Stimulated activated CD8-positive, alpha-beta memory T cell treated with anti-CD3 and anti-CD28 coated beads, Interleukin-2, amount 100 ng/mL, for 1 hour (primary cell): ENCODE measurements at places on chromosomes 5 and 9.

DNA sequence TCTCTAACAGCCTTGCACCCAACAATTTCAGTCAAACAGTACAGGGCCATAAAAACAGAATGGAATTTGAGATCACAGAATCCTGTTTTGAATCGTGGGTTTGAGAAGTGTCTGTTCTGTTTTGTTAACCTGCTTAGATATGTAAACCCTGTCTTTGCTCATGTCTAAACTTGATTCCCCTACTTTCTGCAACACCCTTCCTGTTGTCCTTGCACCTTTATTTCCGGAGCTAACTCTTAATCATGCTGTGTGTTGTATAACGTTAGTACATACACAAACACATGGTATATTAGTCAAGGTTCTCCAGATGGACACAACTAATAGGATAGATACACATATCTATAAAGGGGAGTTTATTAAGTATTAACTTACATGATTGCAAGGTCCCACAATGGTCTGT, 2229.2 kb upstream of the C9orf72 start:
- DNase-seq = no peak

- no peak for DNase-seq
Observed at GRCh38 chr5:68332556-68332955, 117.0 kb downstream of the PIK3R1 start.

GRCh38 chr5:886716-887325, 5.8 kb downstream of the BRD9 start:
- no peak for DNase-seq

GRCh38 chr9:114286146-114286679, 36.7 kb upstream of the ORM1 start:
- DNase-seq = no peak

GRCh38 chr5:148776261-148776660, 50.1 kb upstream of the ADRB2 start:
- no peak for DNase-seq

DNA sequence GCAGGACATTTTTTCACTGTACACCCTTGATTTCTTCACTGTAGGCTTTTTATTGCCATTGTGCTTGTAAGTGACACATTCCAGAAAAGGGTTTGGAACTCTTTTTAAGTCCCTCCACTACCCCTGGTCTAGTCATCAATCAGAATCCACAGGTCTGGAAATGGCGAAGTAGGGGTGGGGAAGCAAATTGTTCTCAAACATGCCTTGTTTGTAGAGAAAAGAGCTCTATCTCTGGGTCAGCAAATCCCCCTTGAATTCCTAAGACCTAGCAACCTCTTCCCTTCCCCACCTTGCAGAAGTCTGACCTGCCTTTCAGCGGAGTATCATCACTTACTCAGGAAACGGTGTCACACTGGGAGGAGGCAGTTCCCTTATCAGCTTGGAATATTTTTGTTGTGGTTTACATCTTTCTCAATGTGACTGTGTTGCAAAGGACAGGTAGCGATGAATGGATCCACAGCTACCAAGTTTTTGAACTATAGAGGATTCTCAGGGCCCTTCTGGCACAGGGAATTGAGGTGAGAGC, 3.2 kb downstream of the SH3RF2 start:
- no peak for DNase-seq

DNA sequence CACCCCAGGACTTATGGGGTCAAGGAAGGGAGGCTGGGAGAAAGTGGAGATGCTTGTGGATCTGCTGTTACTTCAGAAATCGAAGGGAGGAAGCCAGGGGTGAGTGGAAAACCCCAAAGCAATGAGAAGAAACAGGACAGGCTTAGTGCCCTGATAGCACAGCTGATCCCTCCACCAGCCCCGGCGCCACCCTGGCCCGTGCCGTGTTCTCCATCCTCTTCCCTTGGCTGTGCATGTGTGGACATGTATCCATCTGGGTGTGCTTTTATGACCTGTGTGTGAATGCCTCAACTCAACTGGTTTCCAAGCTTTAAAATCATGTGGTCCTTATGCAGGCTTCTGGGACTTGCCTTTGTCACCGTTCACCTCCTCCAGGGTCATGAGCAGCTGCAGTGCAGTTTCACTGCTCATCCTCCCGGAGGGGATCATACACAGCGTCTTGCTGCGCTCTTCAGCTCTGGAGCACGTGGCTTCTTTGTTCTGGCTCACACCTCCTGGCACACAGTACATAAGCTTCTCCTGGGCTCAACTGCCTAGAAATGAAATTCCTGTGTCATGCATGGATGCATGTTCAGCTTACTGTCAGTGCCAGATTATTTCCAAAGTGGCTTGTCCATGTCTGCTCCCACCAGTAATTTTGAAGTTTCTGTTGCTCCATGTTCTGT, 58.2 kb downstream of the IPPK start:
- DNase-seq = no peak

DNA sequence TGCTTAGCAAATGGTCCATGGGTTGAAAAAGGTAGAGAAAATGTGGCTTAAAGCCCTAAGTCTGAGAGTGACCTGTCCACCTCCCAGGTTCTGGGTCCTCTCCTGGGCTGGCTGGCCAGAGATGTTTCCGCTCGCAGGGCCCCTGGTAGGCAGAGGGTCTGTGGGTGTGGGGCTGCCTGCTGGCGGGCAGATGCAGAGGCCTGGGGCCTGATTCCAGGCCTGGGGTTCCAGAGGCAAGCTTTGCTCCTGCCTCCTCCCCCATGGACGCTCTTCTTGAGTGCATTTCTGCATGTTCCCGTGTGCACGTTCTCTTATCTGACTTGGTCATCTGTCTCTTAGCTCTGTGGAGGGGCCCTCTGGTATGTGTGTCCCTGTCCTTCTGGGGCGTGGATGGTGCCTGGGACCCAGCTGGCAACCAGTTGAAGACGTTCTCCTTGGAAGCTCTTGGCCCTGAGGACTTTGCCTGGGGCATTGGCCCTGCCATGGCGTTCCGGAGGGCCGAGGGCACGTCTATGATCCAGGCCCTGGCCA, 3.8 kb downstream of the MIGA2 start:
- DNase-seq = no peak

DNA sequence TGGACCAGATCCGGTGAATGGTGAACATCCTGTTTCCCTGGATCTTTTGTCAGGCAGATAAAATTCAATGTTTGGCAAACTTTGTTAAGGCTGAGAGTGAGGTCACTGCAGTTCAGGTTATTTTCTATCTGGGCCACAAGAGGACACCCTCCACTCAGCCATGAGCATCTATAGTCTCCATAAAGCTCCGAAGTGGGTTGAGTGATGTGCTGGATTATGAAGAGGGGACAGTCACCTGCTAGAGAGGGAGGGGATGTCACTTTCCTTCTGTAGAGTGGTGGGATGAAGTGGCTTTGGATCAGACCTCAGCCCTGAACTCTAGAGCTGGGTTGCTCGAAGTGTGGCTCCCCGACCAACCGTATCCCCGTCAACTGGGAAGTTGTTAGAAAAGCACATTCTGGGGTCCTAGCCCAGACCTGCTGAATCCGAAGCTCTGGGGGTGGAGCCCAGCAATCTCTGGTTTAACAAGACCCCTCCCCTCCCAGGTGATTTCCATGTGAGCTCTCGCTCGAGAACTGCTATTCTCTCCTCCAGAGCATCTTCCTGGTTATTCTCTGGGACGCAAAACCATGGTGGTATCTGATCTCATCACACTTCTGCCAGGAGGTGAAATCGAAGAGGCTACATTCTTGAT, 31.8 kb upstream of the FGF1 start:
- no peak for DNase-seq

GRCh38 chr5:149886060-149886459, 58.5 kb downstream of the PDE6A start:
- no peak for DNase-seq

DNA sequence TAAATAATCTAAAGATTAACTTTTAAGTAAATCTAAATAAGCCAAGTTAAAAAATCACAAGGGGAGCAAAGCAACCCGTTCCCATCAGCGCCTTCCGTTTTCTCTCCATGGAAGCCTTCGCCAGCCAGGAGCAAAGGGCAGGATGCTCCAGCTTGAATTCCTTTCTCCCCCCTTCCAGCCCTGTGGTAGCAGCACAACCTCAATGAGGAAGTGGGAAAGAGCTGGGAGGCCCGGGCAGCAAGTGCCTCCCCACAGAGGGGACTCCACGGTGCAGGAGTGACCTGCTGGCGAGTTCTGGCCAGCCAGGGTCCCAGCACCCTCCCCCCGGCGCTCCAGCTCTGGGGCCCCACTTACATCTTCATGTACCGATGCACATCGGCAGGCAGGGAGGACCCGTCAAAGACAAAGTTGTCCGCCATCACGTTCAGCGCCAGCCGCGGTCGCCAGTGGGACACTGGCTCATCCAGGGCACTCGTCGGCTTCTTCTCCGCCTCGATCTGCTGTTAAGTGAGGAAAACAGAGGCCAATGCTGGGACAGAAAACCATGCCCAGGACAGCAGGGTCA, 6.3 kb downstream of the CLPTM1L start:
- no peak for DNase-seq

- no peak for DNase-seq
Observed at GRCh38 chr5:88813244-88813643, 69.7 kb downstream of the MEF2C start.

DNA sequence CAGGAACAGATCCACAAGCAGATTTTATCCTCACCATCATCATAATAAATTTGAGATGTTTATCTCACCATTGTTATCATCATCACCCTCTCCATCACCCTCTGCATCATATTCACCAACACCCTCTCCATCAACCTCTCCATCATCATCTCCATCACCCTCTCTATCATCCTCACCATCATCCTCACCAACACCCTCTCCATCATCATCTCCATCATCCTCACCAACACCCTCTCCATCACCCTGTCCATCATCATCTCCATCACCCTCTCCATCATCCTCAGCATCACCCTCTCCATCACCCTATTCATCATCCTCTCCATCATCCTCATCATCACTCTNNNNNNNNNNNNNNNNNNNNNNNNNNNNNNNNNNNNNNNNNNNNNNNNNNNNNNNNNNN, 567.0 kb upstream of the SGCD start:
- DNase-seq = no peak

GRCh38 chr5:150246835-150247234, 42.7 kb downstream of the CAMK2A start:
- DNase-seq = no peak

DNA sequence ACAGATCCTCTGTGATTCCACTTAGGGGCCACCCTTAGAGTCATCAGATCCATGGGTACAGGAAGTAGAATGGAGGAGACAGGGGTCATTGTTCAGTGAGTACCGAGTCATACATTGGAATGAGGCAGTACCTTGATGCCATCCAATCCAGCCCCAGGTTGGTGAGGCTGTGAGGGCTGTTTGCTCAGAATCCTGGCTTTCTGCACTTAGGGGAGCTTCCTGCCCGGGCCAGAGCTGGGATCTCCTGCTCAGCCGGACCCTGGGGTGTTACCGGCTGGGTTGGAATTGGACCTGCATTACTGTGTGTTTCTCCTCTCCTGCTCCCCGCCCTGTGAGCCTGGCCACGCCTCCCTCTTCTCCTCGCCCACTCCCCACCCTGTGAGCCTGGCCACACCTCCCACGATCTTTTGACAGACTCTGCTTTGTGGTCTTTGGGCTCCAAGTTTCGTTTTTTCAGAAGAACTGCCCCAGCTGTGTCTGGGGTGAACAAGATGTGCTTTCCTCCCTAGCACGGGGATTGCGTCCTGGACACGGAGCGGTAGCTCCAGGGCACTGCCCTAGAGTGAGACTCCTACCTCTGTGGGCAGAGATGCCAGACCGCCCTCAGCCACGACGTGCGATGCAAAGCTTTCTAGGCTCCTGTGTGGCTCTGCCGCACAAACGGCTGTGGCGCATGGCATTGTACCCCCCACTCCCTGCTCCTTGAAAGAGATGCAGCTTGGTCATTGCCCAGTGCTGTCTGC, 15.4 kb downstream of the TRAF2 start:
- peak; percentile 39 for DNase-seq

DNA sequence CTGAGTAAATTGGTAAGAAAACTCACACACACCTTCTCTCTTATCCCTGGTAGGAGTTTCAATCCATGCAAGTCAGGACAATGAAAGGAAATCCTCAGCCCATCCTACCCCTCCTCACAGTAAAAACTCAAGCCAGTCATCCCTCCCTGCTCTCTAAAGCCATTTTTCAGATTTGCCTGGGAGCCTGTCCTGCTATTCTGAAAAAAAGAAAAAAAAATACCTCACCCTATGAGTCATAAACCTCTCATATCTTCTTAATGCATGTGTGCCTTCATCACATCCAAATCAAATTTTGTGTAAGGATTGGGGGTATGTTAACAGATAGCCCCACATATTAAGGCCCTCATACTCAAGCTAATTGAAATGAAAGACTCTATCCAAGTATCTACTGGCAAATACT, 14.1 kb downstream of the UGT3A2 start:
- no peak for DNase-seq

GRCh38 chr5:93715327-93715726, 26.1 kb downstream of the POU5F2 start:
- DNase-seq = no peak

- no peak for DNase-seq
Observed at GRCh38 chr9:93254061-93254481, 70.1 kb downstream of the WNK2 start.

GRCh38 chr9:124654431-124654830, 116.7 kb downstream of the NR6A1 start:
- no peak for DNase-seq

DNA sequence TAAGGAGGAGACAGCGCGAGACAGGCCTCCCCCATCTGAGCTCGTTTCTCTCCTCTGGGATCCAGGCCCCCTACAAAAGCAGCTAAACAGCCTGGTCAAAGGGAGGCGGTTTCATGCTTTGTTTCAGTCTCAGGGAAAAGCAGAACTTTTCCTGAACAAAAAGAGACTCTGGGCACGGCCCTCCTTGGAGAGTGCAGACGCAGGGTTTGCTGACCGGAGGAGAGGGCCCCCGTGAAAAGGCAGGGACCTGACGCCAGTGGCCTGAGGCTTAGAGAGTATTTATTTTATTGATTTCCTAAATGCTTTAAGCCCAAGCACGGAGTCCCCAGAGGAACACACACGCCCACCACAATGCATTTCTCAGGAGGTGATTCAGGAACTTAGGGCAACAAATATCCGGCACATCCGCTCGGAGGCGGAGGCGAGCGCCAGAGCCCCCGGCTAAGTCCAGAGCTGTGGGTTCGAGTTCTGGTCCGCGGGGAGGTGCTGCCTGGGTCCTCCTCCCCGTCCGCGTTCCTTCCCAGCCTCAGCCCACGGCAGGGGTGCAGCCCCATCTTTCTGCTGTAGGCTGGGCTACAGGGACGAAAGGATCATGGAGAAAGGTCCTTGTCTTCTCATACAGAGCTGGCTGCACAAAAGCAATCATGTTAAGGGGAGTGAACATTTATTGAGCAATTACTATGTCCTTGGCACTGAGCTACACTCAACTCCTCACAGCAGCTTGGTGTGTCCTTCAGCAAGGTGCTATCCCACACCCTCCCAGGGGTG, 40.0 kb downstream of the PTGES start:
- no peak for DNase-seq

GRCh38 chr5:106796081-106796480, 874.7 kb downstream of the EFNA5 start:
- DNase-seq = no peak

DNA sequence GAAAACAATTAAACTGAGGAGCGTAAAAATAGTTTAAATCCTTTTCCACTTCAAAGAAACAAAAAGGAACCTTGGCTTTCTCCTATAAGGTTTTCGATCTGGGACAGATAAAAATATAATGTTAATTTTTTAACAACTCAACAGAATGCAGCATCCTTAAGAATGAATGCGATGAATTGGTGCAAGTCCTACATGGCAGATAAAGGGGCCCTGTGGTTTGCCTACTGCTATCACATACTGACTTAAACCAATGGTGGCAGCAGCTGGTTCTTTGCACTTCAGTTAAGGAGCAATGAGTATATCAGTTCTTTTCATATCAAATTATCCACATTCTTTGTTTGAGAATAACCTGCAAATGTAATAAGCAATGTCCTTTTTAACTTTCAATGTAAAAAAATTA, 12.4 kb upstream of the TYRP1 start:
- DNase-seq = no peak
